Muscle of leg (tissue), 16 donors: ENCODE measurements at places on chromosomes 6 and 20. TPM values are rescaled to one million over a fixed set of nuclear protein-coding genes. Genes with fewer than 3 reads are reported as not detected.

RBPJL gene
- polyA plus RNA-seq, result not detected

HLA-DOA gene
- 3.2 TPM for polyA plus RNA-seq

MYH7B gene
- polyA plus RNA-seq, result 73.8 TPM

RPL10A gene
- 2,660 TPM for polyA plus RNA-seq

WRNIP1 gene
- polyA plus RNA-seq, result 49.1 TPM

PRICKLE4 gene
- polyA plus RNA-seq, result 2.8 TPM

WFDC6 gene
- polyA plus RNA-seq, result not detected

TNFRSF6B gene
- 1.4 TPM for polyA plus RNA-seq

SUMO4 gene
- polyA plus RNA-seq, result 0.40 TPM

KHDC1 gene
- 5.1 TPM for polyA plus RNA-seq

CDH22 gene
- polyA plus RNA-seq, result 0.43 TPM

LY6G5C gene
- 3.4 TPM for polyA plus RNA-seq

OR2J3 gene
- not detected for polyA plus RNA-seq

ADTRP gene
- polyA plus RNA-seq, result 0.12 TPM

CLIC5 gene
- 13.2 TPM for polyA plus RNA-seq

BPIFB4 gene
- 0.30 TPM for polyA plus RNA-seq

LTA gene
- 0.19 TPM for polyA plus RNA-seq

FAM209A gene
- polyA plus RNA-seq, result 0.17 TPM

LPA gene
- polyA plus RNA-seq, result 0.07 TPM

BYSL gene
- 33.0 TPM for polyA plus RNA-seq

GPX5 gene
- not detected for polyA plus RNA-seq

BCAS1 gene
- 11.4 TPM for polyA plus RNA-seq

WASF1 gene
- polyA plus RNA-seq, result 15.5 TPM

LRRC73 gene
- polyA plus RNA-seq, result 0.27 TPM

RAB44 gene
- polyA plus RNA-seq, result 0.23 TPM

LRRC1 gene
- 8.0 TPM for polyA plus RNA-seq

MRPS26 gene
- 37.8 TPM for polyA plus RNA-seq

C2 gene
- polyA plus RNA-seq, result 4.3 TPM

VSX1 gene
- not detected for polyA plus RNA-seq

ZNF311 gene
- 2.7 TPM for polyA plus RNA-seq

PM20D2 gene
- 33.8 TPM for polyA plus RNA-seq

FNDC11 gene
- polyA plus RNA-seq, result 0.07 TPM

ENPP4 gene
- polyA plus RNA-seq, result 46.8 TPM

SH3BGRL2 gene
- polyA plus RNA-seq, result 6.3 TPM

PRKN gene
- 3.9 TPM for polyA plus RNA-seq

RRAGD gene
- 109 TPM for polyA plus RNA-seq

PCMTD2 gene
- 65.3 TPM for polyA plus RNA-seq

SAPCD1 gene
- 2.8 TPM for polyA plus RNA-seq

PPP1R3D gene
- polyA plus RNA-seq, result 5.7 TPM

PLTP gene
- polyA plus RNA-seq, result 27.1 TPM
